ENCODE measurements at places on chromosomes 1 and 21.

DNA sequence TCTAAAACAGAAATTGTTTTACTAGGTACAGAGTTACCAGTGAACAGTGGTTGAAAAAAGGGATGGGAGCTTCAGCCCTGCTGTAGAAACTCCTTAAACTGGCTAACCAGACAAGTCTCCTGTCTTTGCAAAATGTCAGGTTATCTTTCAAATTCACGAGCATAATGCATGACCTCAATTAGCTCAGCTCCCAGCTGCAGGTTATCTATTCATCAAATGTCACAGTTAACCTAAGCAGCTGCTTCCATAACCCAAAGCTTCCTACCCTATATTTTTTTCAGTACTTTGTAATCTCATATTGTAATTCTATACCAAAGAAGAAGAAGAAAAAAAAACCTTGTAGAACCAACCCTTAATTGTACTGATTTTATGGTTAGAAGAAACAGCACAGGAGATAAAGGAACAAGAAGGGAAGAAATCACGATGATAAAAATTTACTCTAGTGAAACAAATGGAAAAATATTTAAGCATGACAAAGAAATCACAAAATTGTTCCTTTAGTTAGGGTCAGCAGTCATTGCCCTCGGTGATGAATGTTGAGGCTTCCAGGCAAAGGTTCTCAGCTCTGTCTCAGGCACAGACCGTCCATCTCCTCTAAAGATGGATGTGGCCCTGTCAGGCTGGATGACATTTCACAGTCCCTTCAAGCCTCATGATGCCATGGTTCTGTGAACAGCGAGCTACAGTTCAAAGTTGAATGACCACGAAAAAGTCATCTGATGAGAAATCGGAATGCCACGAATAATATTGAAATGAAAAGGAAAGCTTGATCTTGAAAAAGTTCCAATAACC, 95.9 kb downstream of the PLD5 start:
- DNase-seq, result no peak

- DNase-seq, result no peak
Measured at GRCh38 chr1:155106862-155107261, 20.8 kb upstream of the EFNA1 start.

DNA sequence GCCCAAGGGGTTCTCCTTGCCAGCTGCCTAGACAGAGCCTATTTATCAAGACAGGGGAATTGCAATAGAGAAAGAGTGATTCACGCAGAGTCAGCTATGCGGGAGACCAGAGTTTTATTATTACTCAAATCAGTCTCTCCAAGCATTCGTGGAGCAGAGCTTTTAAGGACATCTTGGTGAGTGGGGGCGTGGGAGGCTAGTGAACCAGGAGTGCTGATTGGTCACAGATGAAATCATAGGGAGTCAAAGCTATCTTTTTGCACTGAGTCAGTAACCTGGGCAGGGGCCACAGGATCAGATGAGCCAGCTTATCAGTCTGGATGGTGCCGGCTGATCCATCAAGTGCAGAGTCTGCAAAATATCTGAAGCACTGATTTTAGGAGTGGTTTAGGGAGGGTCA, 64.8 kb upstream of the MRPS6 start:
- no peak for DNase-seq

DNA sequence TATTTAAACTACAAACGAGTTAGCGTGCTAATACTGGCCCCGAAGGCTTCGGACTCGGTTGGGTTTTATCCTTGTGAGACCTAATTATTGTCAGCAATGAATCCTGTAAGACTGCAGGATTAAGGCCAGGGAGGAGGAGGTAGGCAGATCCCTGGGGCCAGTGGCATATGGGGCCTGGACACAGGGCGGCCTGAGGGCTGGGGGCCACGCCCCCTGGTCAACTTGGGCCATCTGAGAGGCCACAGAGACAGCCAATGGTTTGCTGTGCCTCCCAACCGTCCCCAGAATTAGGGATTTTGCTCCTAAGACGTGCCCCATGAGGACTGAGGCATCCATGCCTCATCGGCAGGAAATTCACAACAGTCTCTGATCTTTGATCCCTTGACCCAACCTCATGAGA, 31.1 kb upstream of the DISP3 start:
- DNase-seq, result no peak

DNA sequence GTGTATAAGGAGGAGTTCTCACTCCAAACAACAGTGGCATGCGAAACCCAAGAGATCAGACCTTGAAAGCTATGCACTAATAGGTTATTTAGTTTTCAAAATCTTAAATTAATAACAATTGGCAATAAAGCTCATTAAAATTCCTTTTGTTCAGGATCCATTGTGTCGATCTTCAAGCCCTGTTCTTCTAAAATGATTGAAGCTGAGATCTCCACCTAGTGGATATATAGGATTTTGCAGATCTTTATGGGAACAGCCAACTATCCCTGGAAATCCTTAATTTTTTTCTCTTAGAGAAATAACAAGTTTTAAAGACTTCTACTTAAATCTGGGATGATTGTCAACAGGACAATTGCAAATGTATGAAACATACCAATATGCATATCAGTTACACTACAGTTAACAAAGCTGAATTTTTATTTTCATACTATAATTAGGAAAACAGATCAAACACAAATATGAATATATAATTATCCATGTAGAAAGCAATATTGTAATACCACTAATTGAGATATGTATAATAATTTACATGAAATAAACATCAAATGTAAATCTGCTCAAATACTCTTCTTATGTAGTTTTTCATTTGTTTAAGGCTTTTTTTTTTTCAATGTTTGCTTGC, 43.3 kb downstream of the LRRC53 start:
- DNase-seq, result no peak

DNA sequence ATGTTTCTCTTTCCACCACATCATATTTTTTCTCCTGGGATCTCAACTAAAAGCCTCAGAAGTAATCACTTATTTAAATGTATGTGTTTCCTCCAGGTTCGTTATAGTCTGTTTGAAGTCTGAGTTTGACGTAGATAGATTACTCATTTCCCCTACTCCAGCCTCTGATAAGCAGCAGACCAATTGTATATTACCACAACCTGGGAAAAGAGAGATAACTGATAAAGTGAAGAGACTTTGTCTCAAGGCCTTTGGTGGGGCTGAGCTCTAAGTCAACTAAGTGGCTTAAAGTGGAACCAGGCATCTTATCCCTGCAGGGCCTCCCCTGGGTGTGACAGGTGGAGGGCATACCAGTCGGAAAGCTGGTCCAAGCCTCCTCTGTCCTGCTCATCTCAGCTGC, 34.9 kb upstream of the CACNA1E start:
- no peak for DNase-seq
